ENCODE measurements at places on chromosomes 16 and 17.

DNA sequence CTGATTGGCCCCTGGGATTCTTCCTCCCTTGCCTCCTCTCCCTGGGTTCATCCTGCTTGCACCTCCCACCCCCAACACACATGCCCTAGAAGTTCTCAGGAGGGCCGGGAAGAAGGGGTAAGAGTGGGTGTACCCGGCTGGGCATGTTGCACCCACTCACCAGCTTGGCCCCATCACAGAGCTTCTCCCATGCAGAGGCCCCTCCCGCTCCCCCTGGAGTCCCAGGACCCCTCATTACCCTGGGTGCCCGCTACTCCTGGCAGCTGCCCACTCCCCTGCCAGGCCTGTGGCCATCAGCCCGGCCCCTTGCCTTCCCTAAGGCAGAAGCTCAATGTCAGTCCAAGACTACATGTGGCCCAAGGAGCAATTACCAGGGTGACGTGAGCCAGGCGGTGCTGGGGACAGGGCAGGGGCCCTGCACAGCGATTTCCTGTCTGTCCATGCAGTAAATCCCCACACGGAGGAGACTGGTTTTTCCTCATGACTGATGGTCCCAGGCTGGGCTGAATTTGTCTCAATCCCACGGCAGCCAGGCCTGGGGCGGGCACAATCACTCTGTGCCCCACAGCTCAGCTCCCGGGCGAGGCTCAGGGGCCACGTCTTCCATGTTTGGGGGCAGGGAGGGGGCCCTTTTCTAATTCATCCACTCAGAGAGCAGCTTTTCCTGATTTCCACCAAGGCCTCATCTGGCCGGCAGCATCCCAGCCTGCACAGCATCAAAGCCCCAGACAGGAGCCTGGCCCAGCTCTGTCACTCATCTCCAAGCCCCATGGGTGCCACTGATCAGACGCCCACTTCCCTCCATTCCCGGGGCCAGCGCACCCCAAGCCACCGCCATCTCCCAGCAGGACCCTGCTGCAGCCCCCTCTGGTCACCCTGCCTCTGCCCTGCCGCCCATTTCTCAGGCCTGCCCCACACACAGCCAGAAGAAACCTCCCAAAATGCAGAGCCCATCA, 234.7 kb downstream of the KATNIP start:
- no peaks in the 10 kb centered on the region for H3K4me1 ChIP-seq
- H3K36me3 ChIP-seq = no peaks in the 10 kb centered on the region
- no peak overlapping the region for H3K4me3 ChIP-seq
- H3K27ac ChIP-seq = no peak overlapping the region
- no peak for DNase-seq

DNA sequence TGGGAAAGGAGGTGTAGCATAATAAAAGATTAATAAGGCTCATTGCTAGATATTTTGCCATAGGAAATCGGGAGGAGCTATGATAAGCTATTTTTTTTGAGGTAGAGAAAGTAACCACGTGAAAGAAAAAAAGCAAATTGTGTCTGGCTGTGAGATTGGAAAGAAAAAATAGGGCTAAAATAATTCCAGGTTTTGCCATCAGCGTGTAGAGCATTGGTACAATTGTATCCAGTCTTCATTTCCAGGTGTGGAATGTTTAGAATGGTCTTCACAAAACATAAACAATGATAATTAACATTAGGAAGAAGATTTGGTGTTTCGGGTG, 1.1 kb downstream of the TANC2 start:
- H3K27me3 ChIP-seq = no peaks in the 10 kb centered on the region
- H3K27ac ChIP-seq = no peak overlapping the region
- peak overlapping the region; percentile 78 for H3K4me3 ChIP-seq
- DNase-seq = no peak

- no peaks in the 10 kb centered on the region for H3K27me3 ChIP-seq
- no peak for DNase-seq
- H3K27ac ChIP-seq = no peak overlapping the region
- no peak overlapping the region for H3K4me3 ChIP-seq
- peaks cover 46% of the 10 kb centered on the region for H3K4me1 ChIP-seq
- peaks cover 48% of the 10 kb centered on the region for H3K36me3 ChIP-seq
Measured at GRCh38 chr16:31461201-31461920, 2.1 kb downstream of the ARMC5 start.

DNA sequence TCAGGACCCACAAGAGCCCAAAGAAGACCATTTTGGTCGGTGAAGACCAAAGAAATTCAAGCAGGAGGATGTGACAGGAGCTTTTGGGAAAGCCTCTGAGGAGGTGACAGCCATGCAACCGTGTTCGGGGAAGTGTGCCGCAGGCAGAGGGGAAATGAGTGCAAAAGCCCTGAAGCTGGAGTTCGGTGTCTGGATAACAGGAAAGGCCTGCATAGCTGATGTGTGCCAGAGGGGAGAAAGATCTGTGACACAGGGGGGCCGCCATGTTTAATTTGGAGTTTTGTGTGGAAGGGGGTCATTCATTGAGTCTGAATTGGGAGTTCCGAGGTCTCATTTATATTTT, 870 bp upstream of the ZC3H7A start:
- H3K27ac ChIP-seq = peak overlapping the region; percentile 86
- no peaks in the 10 kb centered on the region for H3K27me3 ChIP-seq
- H3K4me1 ChIP-seq = peaks cover 48% of the 10 kb centered on the region
- H3K36me3 ChIP-seq = peaks cover 23% of the 10 kb centered on the region

DNA sequence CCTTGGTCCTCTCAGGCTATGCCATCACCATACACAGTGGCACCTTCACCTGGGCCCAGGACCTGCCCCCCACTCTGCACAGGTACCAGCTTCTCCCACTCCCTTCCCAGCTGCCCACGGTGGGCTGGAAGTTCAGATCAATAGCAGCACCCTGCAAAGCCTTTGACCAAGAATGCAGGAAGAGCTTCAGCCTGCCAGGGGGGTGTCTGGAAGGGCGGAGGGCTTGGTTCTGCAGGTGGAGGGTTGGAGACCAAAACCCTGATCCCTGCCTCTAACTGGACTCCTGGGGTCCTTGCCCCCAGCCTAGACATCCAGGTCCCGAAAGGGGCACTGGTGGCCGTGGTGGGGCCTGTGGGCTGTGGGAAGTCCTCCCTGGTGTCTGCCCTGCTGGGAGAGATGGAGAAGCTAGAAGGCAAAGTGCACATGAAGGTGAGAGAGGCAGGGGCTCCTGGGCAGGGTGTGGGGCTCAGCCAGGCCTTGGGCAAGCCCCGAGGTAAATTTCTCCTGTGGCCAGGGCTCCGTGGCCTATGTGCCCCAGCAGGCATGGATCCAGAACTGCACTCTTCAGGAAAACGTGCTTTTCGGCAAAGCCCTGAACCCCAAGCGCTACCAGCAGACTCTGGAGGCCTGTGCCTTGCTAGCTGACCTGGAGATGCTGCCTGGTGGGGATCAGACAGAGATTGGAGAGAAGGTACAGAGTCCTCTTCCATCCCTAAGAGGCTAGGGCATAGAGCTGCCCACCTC, 34.3 kb downstream of the ABCC3 start:
- no peak overlapping the region for H3K27ac ChIP-seq
- peaks cover 11% of the 10 kb centered on the region for H3K4me1 ChIP-seq
- DNase-seq = no peak
- H3K4me3 ChIP-seq = no peak overlapping the region

GRCh38 chr16:82582975-82583374, 43.8 kb upstream of the CDH13 start:
- no peak overlapping the region for H3K27ac ChIP-seq
- H3K4me1 ChIP-seq = no peaks in the 10 kb centered on the region
- H3K4me3 ChIP-seq = no peak overlapping the region
- H3K36me3 ChIP-seq = no peaks in the 10 kb centered on the region

- no peak overlapping the region for H3K27ac ChIP-seq
- DNase-seq = no peak
- H3K27me3 ChIP-seq = no peaks in the 10 kb centered on the region
- no peaks in the 10 kb centered on the region for H3K4me1 ChIP-seq
Measured at GRCh38 chr16:15691046-15691445, 41.0 kb downstream of the NDE1 start.

GRCh38 chr17:21371511-21372081, 4.6 kb upstream of the KCNJ12 start:
- no peak overlapping the region for H3K27ac ChIP-seq
- no peak for DNase-seq
- peaks cover 47% of the 10 kb centered on the region for H3K27me3 ChIP-seq
- H3K36me3 ChIP-seq = no peaks in the 10 kb centered on the region
- no peak overlapping the region for H3K4me3 ChIP-seq

DNA sequence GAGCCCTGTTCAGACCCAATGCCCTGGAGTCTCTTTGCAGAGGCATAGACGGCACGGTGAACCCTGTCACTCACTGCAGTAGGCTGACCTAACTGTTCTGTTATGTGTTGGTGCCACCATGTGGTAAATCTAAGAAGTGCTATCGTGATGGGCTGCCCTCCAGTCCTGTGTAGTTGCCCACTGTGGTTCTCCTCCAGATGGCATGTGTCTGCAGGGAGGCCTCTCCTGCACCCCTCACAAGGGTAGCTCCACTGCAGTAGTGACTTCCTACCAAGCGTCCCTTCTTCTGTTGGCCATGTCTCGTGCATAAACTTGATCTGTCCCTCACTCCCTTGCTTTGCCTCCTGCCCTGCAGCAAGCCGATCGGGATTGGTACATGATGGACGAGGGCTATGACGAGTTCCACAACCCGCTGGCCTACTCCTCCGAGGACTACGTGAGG, 5.8 kb downstream of the DHX38 start:
- peaks cover 87% of the 10 kb centered on the region for H3K36me3 ChIP-seq
- H3K27me3 ChIP-seq = no peaks in the 10 kb centered on the region
- H3K4me3 ChIP-seq = no peak overlapping the region

- H3K27ac ChIP-seq = peak overlapping the region; percentile 81
- DNase-seq = no peak
- H3K27me3 ChIP-seq = no peaks in the 10 kb centered on the region
- peaks cover 15% of the 10 kb centered on the region for H3K4me1 ChIP-seq
- 0 out of 3 replicates have a peak, but pooled peaks cover 2% of the 10 kb centered on the region for H3K36me3 ChIP-seq
Measured at GRCh38 chr17:42744283-42744805, 496 bp downstream of the EZH1 start.

- no peaks in the 10 kb centered on the region for H3K4me1 ChIP-seq
- H3K27ac ChIP-seq = no peak overlapping the region
- H3K36me3 ChIP-seq = no peaks in the 10 kb centered on the region
- DNase-seq = no peak
Measured at GRCh38 chr17:10336393-10336792, 36.4 kb downstream of the MYH13 start.

DNA sequence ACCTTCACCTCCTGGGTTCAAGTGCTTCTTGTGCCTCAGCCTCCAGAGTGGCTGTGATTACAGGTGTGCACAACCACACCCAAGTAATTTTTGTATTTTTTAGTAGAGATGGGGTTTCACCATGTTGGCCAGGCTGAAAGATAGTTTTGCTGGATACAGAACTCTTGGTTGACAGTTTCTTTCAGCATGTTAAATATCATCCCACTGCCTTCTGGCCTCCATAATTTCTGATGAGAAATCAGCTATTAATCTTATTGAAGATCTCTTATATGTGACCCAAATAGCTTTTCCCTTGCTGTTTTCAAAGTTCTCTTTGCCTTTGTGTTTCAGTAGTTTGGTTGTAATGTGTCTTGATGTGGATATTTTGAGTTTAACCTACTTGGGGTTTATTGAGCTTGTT, 50.3 kb upstream of the BRD7 start:
- no peak for DNase-seq
- H3K4me3 ChIP-seq = no peak overlapping the region
- no peaks in the 10 kb centered on the region for H3K36me3 ChIP-seq
- H3K4me1 ChIP-seq = no peaks in the 10 kb centered on the region

GRCh38 chr17:74394977-74395376, 27.7 kb downstream of the GPR142 start:
- no peaks in the 10 kb centered on the region for H3K4me1 ChIP-seq
- H3K36me3 ChIP-seq = no peaks in the 10 kb centered on the region

DNA sequence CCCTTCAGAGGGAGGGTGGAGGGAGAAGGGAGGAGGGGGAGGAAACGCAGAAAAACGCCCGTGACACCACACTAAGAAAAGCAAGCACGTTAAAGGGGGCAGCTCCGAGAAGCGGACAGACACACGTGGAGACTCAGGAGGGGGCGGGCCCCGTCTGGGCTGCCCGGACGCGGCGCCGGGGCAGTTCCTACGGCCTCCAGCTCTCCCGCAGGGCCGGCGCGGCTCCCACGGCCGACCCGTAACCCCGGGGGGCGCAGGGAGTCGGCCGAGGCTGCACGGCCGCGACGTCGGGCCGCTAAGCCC, 362 bp downstream of the KLHDC4 start:
- peaks cover 5% of the 10 kb centered on the region for H3K4me1 ChIP-seq
- H3K27me3 ChIP-seq = no peaks in the 10 kb centered on the region
- H3K4me3 ChIP-seq = peak overlapping the region; percentile 94

GRCh38 chr17:76274112-76274956, 9.2 kb downstream of the UBALD2 start:
- H3K27ac ChIP-seq = peak overlapping the region; percentile 55
- H3K4me3 ChIP-seq = no peak overlapping the region
- H3K4me1 ChIP-seq = peaks cover 23% of the 10 kb centered on the region

GRCh38 chr16:4200781-4201137, 41.1 kb downstream of the SRL start:
- H3K27me3 ChIP-seq = peaks cover 51% of the 10 kb centered on the region
- peaks cover 4% of the 10 kb centered on the region for H3K4me1 ChIP-seq
- no peaks in the 10 kb centered on the region for H3K36me3 ChIP-seq
- H3K4me3 ChIP-seq = no peak overlapping the region

DNA sequence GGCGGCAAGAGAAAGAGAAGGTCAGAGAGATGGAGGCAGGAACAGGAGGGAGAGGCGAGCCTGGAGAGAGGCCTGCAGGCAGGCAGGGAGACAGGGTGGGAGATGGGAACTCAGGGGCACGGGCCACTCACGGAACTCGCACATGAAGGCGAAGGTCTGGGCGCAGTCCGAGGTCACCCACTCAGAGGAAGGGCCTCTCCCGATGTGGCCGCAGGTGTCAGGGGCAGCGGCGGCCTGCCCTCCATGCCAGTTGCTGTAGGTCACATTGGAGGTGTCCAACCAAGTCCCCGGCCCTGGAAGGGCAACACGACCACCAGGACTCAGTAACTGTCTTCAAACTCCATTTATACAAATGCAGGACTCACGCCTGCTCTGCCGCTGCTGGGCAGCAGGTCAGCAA, 22.4 kb upstream of the BCO1 start:
- H3K4me3 ChIP-seq = no peak overlapping the region
- H3K27ac ChIP-seq = no peak overlapping the region
- peaks cover 12% of the 10 kb centered on the region for H3K4me1 ChIP-seq
- no peaks in the 10 kb centered on the region for H3K36me3 ChIP-seq

DNA sequence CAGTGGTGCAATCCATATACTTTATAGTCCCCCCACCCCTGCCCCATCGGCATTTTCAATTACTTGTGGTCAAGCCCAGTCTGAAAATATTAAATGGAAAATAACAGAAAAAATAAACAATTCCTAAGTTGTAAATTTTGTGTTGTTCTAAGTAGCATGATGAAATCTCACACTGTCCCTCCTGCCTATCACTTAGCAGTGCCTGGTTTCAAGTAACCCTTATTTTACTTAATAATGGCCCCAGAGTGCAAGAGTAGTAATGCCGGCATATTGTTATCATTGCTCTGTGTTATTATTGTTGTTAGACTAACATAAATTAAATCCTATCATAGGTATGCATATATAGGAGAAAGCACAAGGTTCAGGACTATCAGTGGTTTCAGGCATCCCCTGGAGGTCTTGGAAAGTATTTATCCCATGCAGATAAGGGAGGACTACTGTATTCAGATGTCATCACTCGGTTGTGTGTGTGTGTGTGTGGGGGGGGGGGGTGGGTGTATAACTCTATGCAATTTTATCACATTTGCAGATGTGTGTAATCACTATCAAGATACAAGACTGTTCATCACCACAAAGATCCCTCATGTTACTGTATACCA, 9.3 kb downstream of the UBE2G1 start:
- peaks cover 5% of the 10 kb centered on the region for H3K4me1 ChIP-seq
- no peak for DNase-seq
- H3K27ac ChIP-seq = no peak overlapping the region
- no peaks in the 10 kb centered on the region for H3K27me3 ChIP-seq
- H3K4me3 ChIP-seq = no peak overlapping the region
- peaks cover 16% of the 10 kb centered on the region for H3K36me3 ChIP-seq

Measured in K562 (cell line).